ENCODE measurements at places on chromosomes 1 and 21. TPM values are rescaled to one million over a fixed set of nuclear protein-coding genes. Genes with fewer than 3 reads are reported as not detected.

- no peak for DNase-seq
These were observed 12.5 kb upstream of the ATF3 start for GRCh38 chr1:212595787-212596714.

GRCh38 chr1:154943649-154944400, 7.3 kb upstream of the PMVK start:
- DNase-seq, result no peak

Gene SRRM1
- total RNA-seq, result 115 TPM

GRCh38 chr1:99537886-99538617, 107.9 kb upstream of the PALMD start:
- DNase-seq, result no peak

- no peak for DNase-seq
These were observed 46.1 kb downstream of the CHAF1B start for GRCh38 chr21:36431252-36431651.

DNA sequence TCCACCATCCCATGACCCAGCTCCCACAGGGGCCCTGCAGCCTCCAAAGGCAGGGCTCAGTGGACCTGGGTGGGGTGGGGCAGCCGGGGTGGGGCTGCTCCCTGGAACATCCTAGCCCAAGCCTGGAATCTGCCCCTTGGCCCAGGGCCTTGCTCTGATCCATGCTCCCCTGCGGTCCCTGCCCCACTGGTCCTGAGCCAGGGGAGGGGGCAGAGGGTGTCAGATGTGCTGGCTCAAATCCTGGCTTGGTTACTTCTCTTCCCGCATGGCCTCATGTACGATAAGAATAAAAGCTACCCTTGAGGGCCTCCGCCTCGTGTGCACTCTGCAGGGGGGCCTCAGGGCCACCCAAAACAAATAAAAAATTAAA, 819 bp downstream of the SLC25A34 start:
- DNase-seq, result peak; percentile 48

Gene INSRR
- not detected for total RNA-seq

DNA sequence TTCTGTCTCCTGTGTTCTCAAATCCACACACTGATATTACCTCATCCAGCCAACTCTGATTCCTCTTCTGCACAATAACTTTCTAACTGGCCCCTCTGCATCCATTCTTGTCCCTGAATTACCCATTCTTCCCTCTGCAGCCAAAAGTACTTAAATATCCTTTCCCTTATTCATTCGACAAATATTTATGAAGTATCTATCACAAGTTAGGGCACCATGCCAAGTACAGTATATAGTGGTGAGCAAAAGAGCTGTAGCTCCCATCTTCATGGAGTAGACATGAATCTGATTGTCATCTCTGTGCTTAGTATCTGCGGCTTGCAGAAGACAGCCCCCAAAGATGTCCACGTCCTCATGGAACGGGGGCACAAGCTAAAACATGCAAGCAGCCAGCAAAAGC, 316.8 kb downstream of the SETD4 start:
- DNase-seq, result no peak

DNA sequence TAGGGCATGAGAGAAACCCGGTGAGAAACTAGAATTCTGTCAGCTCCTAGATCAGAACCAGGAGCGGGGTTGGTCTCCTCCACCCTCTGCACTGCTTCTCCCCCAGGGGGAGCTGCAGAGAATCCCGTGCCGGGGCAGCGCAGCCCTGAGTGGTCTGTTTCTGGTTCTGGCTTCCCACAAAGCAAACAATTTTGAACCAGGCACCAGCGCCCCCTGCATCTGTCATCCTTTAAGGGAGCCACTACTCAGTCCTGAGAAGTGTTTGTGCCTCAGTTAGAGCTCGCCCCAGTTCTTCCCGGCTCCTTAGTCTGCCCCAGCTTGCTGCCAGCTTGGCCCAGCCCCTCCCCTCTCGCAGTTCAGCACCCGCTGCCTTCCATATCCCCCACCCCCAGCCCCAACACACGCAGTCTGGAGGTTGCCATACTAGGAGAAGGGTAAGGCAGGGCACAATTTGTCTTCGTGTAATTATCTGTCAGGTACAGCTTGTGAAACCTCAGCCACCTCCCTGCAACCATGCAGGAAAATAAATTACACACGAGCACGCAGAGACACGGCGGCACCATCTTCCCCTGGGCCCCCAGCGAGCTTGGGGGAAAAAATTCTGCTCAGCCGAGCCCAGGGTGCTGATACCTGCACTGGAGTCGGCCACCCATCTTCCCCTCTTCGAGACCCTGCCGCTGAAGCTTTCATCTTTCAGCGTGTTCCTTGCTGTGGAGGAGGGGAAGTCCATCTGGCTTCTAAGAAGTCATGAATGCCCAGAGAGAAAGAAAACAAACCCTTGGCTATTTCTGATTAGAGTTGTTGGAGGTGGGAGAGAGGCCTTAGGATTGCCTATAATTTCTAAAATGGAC, 62.6 kb upstream of the CD1D start:
- DNase-seq, result no peak

DNA sequence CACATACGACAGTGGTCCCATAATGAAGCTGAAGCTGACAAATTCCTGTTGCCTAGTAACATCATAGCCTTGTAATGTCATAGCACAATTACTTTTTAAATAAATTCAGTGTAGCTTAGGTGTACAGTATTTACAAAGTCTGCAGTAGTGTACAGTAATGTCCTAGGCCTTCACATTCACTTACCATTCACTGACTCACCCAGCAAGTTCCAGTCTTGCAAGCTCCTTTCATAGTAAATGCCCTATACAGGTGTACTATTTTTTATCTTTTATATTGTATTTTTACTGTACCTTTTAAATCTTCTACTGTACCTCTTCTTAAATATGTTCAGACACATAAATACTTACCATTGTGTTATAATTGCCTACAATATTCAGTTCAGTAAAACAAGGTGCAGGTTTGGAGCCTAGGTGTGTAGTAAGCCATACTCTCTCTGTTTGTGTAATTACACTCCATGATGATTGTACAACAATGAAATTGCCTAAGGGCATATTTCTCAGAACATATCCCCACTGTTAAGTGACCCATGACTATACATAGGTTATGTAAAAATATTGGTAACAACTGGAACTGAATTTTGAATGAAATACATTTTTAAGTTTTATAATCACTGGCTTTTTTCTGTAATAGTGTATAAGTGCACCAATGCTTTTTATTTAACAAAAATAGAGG, 33.5 kb upstream of the ADAM30 start:
- no peak for DNase-seq

DNA sequence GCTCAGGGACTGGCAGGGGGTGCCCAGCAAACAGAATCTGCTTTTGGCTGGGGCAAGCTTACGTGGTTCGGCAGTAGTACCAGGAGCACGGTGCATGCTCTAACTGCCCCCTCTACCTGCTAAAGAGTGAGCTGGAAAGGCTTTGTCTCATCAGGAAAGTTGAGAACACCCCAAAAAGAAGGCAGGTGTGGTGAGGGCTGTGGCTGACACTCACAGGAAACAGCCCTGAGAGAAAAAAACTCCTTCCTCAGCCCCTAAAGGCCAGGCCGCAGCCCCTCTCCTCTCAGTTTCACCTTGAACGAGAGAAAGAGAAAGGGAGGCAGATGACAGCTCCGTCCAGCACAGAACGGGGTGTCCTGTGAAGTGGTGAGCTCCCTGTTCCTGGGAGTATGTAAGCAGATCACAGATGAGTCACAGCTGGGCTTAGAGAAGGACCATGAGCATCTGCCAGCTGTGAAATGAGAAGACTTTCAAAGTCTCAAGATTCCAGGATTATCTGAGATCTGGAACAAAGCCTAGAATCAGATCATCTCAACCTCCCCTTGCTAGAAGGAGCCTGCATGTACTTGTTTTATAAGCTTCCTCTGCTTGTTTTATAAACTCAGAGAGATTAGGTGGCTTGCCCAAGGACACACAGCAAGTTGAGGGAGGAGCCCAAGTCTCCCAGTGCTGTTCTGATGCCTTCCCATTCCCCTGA, 13.4 kb downstream of the LAPTM5 start:
- DNase-seq, result no peak

- DNase-seq, result peak; percentile 82
These were observed 123.9 kb upstream of the VAMP3 start for GRCh38 chr1:7646981-7647901.

GRCh38 chr1:27863538-27863915, 8.8 kb upstream of the THEMIS2 start:
- peak; percentile 77 for DNase-seq

Gene CFHR3
- 0.24 TPM for total RNA-seq

Gene CLCA4
- total RNA-seq, result not detected

DNA sequence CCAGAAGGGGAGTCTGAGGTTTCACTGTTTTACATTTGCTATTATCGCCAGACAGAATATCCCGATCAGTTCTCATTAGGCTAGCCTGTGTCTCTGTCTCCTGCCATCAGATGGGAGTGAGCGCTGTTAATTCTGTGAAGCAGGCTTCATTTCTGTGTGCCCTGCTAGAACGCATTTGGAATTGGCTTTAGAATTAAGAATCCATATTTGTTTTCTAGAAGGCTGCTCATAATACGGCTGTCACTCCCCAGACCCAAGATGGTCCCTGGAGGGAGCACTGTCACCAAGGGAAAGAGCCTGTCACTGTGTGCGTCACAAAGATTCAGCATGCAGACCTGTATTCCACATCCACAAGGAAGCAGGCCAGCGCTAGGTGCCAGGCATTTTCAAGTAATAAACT, 49.2 kb downstream of the CASQ2 start:
- DNase-seq, result no peak

Gene MEX3A
- 0.74 TPM for total RNA-seq

Gene ERG
- total RNA-seq, result 38.0 TPM

- DNase-seq, result no peak
These were observed 6.6 kb downstream of the SCAF4 start for GRCh38 chr21:31725202-31725839.

Gene KRTAP19-1
- not detected for total RNA-seq

DNA sequence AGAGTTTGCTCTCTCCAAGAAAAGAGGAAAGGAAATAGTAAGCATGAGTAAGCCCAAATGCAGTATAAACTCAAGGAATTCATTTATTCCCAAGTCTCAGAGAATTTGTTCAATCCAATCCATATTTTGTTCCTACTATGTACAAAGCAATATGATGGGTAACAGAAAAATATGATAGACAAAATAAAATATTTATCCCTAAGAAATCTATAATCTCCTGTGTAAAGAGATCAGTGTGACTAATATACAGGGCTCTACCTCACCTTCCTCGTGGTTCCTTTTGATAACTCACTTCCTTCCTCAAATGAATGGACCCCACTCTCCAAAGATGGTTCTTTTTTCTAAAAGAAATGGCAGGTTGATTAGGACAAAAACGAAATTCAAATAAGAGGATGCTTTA, 7.6 kb downstream of the CLSPN start:
- DNase-seq, result no peak

- DNase-seq, result no peak
These were observed 202.9 kb downstream of the TBX15 start for GRCh38 chr1:118785246-118785645.

DNA sequence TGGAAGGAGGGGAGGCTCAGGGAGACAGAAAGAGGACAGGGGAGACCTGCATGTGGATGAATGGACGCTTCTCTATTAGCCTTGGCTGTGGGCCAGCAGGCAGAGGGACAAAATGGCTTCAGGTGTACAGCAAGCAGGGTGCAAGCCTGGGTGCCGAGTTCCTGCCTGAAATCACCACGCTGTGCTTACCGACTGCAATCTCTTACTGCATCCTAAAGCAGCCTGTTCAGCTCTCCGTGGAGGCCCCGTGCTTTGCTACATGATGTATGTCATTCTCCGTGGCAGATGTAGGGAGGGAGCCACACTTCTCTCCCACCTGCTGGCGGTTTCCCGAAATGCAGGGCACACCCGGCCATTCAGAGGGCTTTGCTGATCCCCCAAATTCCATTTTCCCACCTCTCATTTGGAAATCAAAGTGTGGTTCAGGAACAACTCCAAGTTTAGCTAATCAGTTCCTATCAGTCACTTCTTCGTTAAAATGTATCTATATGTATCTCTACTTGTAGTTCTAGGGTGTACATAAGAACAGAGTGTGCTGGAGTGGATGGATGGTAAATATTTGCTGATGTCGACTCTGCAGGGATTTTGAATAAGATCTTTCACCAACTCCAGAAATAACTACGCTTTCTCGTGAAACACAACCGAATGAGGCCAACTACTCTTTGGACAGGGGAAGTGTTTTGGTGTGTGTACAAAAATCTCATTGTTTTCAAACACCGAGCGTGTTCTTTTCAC, 122.3 kb upstream of the BACE2 start:
- DNase-seq, result peak; percentile 50

Gene SRSF10
- 93.7 TPM for total RNA-seq

Gene RPS6KA1
- total RNA-seq, result 140 TPM

Gene FCRL3
- 1.2 TPM for total RNA-seq

DNA sequence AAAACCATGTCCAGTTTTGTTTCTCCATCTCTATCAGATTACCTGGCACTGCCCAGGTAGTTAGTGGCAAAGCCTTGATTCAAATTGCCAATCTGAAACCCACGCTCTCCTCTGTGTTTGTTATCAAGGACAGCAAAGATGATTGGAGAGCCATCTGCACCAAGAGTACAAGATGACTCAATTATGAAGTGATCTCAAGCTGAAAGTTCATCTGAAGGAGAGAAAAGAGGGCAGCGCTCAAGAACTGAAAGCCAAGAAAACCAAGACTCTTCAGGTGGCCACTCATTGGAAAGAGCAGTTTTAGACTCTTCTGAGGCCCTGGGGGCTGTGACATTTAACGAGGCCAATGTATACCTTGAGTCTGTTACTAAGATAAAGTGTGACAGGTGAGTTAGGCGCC, 13.8 kb downstream of the RXRG start:
- no peak for DNase-seq

Gene VHLL
- not detected for total RNA-seq

DNA sequence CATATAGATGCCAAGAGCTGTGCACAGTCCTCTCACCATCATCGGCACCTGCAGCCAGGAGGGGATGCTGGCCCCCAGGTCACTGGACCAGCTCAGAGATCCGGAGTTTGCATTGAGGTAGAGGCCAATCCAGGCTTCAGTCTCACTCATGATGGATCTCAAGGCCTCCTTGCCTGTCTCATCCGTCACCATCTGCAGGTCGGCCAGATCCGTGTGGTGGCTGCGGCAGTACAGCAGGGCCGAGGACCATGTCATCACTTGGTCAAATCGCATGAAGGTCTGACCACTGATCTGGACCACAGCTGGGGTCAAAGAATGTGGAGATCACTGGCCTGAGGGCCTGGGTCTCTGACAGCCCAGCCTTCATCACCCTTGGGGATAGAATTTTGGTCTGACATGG, 6.6 kb downstream of the CLEC20A start:
- no peak for DNase-seq

- no peak for DNase-seq
These were observed 35.6 kb downstream of the COL6A1 start for GRCh38 chr21:46017148-46017547.

- no peak for DNase-seq
These were observed 77.0 kb upstream of the IFFO2 start for GRCh38 chr1:19033515-19033839.

DNA sequence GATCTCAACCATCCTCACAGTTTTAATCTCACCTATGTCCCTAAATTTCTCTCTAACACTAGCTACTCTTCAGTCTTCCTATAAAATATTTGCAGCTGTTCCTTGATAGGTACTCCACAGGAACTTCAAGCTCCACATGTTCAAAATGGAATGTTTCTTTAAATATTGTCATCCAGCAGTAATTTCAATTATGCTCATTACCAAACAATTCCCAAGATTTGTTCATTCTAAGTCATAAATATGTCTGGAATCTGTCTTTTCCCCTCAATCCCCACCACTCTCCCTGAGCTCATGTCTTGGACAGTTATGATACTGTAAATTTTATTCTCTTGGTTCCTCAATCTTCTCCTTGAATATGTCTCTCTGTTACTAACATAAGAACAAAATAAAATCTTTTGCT, 214.4 kb downstream of the NRIP1 start:
- no peak for DNase-seq

Gene PSEN2
- 26.6 TPM for total RNA-seq
